ENCODE measurements at places on chromosomes 12 and 14.

DNA sequence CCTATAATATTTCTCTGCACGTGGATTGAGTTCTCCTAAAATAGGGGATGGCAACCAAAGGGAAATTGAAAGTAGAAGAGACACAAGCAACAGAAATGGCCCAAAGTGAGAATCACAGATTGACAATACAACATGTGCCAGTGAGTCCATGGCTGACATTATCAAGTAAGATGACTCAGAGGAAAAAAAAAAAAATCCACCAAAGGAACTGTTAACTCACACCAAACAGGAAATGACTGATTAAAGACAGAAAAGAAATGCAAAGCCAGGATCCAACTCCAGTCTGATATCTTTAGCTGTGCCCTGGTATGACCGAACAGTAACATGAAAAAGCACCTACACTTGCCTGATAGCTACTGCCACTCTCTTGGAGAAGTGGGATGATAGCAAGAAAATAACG lies 485.0 kb downstream of the PRKD1 start:
- DNase-seq = no peak

- DNase-seq = peak; percentile 46
Measured at GRCh38 chr14:101083564-101084435, 180.3 kb upstream of the RTL1 start.

DNA sequence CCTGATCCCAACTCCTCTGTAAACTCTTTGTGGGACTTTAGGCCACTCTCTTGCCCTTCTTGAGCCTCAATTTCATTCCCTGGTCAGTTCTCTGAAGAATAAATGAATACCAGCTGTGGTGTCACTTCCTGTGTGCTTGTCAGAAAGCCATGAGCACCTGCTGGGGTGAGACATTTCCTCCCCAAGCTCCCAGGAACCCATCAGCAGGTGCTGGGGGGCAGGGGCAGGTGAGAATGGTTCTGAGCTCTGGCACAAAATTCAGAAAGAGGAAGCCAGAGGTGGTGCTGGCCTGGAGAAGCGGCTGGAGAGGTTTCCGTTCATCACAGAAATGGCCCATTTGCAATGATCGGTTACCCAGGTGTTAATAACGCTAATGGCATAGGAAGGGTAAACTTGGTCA lies 14.9 kb downstream of the LHX5 start:
- no peak for DNase-seq

DNA sequence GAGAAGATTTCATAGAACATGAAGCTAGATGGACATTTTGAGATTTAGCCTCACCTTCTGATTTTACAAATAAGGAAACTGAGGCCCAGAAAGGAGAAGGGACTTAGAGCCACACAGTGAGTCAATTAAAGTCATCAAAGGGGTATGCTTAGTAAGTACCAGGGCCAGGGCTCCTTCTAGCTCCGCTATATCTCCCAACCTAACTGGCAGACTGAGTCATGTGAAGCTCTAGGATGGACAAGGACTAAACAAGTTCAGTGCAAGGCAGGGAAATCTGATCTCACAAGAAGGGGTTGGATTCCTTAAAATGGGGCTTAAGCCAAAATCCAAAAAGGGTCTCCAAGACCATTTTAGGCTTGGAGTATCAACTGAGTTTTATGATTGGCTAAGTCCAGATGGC lies 215.8 kb downstream of the PHLDA1 start:
- DNase-seq = no peak

GRCh38 chr14:79418649-79419415 lies 792.5 kb downstream of the DIO2 start:
- DNase-seq = no peak

DNA sequence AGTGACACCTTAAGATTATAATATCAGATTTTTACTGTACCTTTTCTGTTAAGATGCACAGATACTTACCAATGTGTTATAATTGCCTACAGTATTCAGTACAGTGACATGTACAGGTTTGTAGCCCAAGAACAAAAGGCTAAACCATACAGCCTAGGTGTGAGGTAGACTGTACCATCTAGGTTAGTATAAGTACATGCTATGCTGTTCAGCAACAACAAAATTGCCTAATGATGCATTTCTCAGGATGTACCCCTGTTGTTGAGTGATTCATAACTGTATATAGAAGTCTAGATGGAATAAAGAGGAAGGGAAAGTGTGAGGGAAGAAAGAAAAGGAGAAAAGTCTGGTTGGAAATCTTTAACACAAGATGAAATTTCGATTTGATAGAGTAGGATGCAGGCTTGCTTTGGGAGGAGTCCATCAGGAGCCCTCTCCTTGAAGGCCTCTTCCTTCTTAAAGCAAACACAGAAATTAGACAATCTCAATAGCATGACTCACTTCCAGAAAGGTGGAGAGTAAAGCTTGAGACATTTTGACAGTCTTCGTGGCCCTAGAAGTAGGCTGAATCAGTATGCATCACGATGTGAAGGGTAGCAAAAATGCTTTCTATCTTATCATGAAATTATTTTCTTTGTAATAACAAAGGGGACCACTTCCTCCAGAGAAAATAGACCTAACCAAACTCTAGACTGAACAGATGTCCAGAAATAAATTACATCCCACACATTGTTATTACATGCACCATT lies 191.5 kb downstream of the SYT1 start:
- DNase-seq = peak; percentile 46

GRCh38 chr12:56593909-56594621 lies 36.1 kb downstream of the BAZ2A start:
- DNase-seq = peak; percentile 51

- DNase-seq = no peak
Measured at GRCh38 chr12:21884936-21885335, 56.3 kb downstream of the ABCC9 start.

DNA sequence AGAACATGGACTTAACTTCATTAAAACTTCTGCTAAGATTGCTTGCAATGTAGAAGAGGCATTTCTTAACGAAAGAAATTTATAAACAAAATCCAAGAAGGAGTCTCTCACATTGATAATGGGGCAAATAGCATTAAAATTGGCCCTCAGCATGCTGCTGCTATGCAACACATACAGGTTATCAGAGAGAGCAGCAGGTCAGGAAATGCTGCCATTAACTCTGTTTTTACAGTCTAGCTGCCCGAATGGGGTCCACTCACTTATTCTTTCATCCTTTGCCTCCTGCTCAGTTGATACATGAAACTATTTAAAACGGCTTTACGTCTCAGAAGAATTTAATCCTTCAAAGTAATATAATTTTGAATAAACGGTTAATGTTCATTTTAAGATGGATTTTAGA lies 620.4 kb downstream of the SLC16A7 start:
- DNase-seq = no peak

- DNase-seq = peak; percentile 63
Measured at GRCh38 chr14:75561013-75561432, 17.4 kb upstream of the FLVCR2 start.

GRCh38 chr12:108860443-108860842 lies 3.1 kb upstream of the SSH1 start:
- DNase-seq = no peak

GRCh38 chr14:103020271-103021170 lies 36.8 kb downstream of the CDC42BPB start:
- no peak for DNase-seq

GRCh38 chr12:5197656-5198055 lies 154.0 kb downstream of the KCNA5 start:
- no peak for DNase-seq

GRCh38 chr12:124655048-124655697 lies 87.8 kb upstream of the NCOR2 start:
- DNase-seq = no peak

- DNase-seq = no peak
Measured at GRCh38 chr14:94213021-94213420, 38.9 kb downstream of the PPP4R4 start.

- no peak for DNase-seq
Measured at GRCh38 chr12:76384560-76384959, 36.3 kb upstream of the BBS10 start.

DNA sequence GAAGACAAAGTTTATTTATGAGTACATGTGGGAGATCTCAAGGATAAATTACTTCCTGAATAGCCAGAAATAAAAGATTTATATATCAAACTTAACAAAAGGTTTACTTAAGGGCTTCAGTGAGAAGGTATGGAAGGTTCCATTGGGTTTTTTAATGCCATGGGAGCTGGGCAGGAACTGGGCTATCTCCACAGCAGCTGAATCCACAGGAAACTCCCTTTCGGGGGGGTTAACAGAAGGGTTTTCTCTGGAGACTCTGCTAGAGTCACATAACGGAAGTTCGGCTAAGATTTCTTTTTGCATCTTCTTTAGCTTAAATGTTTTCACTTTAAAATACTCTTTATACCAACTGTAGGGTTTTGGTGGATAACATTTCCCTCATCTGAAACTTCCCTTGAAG lies 113.5 kb downstream of the UNC79 start:
- no peak for DNase-seq

DNA sequence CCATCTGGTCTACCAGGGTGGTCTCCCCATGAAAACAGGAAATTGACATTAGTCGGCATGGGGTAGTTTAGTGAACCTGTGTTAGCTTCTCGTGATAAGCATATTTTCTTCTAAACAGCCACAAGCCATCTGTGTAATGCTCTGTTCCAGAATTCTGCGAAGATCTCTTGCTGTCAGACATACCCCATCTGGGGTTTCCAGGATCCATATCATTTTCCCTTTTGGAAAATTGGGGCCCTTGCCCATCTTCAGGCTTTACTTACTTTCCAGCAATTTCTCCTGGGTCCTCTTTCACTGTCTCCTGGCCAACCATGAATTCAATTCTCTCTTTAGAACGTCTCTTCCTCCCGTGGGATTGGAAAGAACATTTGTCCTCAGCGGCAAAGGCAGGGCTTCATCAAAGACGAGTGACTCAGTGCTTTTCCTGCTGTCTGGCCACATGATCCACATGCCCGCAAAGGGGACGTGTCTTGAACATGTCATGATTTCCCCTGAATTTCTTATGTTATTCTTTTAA lies 21.4 kb upstream of the NCOR2 start:
- no peak for DNase-seq

- no peak for DNase-seq
Measured at GRCh38 chr12:2561367-2561766, 233.4 kb upstream of the FKBP4 start.

GRCh38 chr14:100778951-100779690 lies 46.8 kb upstream of the MEG3 start:
- no peak for DNase-seq

DNA sequence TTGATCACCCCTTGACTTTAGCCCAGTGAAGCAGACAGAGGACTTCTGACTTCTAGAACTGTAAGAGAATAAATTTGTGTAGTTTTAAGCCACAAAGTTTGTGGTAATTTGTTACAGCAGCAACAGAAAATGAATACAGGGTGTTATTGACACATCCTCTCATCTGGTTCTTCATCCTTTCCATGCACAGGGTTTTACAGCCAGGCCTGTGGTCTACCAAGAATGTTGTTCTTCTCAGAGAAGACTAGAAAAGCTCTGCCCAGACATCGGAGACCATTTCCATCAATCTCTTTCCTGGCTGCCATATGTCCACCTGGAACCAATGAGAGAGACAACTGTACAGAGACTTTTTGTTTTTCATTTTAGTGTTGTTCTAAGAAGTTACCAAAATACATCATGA lies 308.2 kb upstream of the AMIGO2 start:
- no peak for DNase-seq

- no peak for DNase-seq
Measured at GRCh38 chr14:103099081-103099732, 4.7 kb downstream of the EXOC3L4 start.

DNA sequence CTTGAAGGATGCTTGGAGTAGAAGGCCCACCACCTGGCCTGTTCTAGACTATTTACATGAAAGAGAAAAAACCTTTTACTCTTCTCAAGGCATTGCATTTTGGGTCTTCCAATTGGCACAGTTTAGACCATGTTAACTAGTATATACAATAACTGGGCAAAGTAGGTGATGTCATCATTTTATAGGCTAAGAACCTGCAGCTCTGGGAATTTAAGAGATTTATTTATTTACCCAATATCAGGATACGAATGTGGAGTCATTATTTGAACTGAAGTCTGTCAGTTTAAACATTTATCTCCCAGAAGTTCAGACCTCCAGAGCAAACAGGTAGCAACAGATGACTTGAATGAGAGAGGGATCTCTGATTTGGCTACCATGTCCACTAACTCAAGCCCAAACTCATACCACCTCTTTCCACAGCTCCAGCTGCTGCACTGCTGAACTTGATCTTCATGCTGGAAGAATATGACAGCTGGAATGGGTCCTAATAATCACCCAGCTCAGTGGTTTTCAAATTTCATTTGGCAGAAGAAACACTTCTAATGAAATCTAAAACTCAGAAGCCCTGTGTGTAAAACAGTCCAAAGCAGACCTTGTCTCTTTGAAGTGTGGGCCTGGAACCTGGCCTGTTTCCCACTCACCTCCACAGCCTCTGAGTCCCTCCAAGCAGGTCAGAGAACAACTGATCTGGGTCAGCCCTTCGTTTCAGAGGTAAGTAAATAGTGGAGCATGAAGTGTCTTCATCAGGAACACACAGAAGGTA lies 179.2 kb downstream of the EMP1 start:
- DNase-seq = no peak

DNA sequence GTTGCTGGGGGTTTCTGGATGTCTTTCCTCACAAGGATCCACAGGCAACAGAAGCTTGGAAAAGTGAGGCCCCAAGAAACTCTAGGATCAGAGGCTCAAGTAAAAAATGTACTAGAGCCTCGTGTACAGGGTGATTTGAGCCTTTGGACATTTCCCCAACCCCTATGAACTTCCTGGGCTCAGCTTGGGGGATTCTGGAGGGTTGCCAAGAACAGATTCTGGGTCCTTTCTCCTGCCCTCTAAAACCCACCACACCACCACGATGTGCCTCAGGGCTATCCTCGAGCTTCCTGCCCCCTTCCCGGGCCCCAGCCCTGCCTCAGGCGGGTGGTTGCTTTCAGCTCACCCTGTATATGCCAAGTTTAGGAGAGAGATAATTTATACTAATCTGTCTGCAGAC lies 583 bp downstream of the FAM186B start:
- no peak for DNase-seq

GRCh38 chr12:68199127-68199526 lies 26.5 kb downstream of the IL26 start:
- DNase-seq = no peak

DNA sequence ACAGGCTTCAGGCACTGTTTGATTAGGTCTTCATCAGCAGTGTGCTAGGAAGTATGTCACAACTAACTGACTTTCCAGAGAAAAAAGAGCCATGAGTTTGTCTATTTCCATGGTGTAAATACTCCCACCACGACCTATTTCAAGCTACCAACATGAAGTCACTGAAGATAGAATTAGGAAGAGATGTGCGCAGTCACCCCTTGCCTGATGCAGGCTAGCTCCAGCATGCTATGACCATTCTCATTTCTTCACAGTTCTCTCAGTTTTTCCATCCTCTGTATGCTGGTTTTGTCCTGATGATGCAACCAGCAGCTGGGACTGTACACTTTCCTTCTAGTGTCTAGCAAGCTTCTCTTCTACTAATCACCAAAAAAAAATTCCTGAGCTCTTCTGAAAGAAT lies 191.6 kb upstream of the NUDT4 start:
- no peak for DNase-seq

DNA sequence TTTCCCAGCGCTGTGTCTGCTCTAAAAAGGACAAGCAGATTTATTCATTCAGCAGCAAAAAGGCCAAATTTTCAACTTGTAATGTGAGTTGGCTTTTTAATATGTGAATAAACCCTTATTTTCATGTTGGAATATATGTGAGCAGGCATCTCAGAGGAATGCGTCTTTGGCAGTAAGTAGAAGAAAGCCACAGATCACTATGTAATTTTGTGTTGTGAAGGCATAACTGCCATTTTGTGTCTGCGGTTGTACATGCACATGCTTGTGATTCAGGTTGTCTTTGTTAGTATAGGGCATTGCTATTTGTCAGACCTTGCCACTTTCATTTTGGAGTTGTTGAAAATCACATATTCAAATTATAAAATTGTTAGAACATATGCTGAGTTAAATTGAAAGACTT lies 398.8 kb upstream of the RGS6 start:
- DNase-seq = no peak
